ENCODE measurements at places on chromosomes 5 and 9.
A peak's percentile ranks its signal among the peaks of the same experiment; 100 is the strongest.

- peak; percentile 76 for DNase-seq
Measured at GRCh38 chr5:172713113-172713808, 57.7 kb downstream of the DUSP1 start.

GRCh38 chr5:134227259-134227658 lies 1.4 kb upstream of the PPP2CA start:
- DNase-seq, result no peak

GRCh38 chr5:96548905-96549304 lies 113.3 kb upstream of the CAST start:
- no peak for DNase-seq

- no peak for DNase-seq
Measured at GRCh38 chr9:30258094-30258493, 2126.3 kb upstream of the ACO1 start.

DNA sequence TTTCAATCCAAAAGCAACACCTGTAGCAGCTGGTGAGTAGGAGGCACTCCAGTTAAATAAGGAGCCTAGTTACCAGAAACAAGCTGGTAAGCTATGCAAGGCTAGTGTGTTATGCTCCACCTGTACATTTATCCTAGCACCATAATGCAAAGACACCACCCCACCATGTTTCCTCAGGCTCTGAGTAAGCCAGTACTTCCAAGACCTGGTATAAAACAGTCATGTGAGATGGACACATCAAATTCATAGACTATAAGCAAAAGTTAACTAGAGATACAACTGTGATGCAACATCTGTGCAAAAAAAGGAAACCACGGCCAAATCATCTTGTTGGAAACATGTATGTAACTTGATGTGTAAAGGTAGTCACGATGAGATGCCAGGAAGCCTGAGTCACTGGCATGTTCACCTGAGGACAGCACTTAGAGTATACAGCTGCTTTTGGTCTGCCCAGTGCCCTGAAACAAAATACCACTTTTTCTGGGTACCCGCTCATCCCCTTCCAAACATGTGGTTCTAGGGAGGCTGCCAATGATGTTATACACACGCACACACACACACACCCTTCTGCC lies 66.1 kb downstream of the CDK5RAP2 start:
- no peak for DNase-seq

GRCh38 chr5:35038891-35039290 lies 8.9 kb downstream of the AGXT2 start:
- DNase-seq, result no peak

DNA sequence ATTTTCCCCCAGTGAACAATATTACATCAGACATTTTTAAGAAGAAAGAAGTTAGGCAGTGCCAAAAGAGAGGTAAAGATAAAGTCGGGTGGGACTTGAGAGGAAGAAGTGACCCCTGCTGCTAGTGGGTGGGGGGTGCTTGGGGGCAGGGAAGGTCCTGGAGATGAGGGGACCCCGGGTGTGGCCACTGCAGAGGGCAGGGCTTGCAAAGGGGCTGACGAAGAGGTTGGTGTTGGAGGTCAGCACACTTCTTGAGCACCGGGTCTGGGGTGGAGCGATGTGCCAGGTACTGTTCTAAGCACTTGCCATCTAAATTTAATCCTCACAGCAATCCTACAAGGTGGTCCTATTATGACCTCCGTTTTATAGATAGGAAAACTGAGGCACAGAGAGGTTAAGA lies 62.0 kb downstream of the AMBP start:
- no peak for DNase-seq

- no peak for DNase-seq
Measured at GRCh38 chr9:132210472-132211145, 48.8 kb downstream of the NTNG2 start.

DNA sequence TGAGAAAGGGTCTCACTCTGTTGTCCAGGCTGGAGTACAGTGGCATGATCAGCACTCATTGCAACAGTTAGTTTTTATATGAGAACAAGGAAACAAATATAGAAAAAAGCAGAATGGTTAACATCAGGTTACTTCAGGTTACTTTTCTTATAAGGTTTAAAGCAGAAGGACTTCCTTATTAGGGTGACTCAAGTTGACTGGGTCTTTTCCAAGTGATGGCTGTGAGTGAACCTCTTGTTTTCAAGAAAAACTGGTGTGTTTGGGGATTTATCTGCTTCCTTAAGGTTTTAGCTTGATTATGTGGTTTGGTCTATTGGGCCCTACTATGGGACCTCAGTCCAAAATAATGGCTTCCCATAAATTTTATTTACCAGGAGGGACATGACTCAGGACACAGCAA lies 99.2 kb downstream of the ARRDC3 start:
- DNase-seq, result no peak

- no peak for DNase-seq
Measured at GRCh38 chr9:137721479-137721878, 102.7 kb downstream of the EHMT1 start.

DNA sequence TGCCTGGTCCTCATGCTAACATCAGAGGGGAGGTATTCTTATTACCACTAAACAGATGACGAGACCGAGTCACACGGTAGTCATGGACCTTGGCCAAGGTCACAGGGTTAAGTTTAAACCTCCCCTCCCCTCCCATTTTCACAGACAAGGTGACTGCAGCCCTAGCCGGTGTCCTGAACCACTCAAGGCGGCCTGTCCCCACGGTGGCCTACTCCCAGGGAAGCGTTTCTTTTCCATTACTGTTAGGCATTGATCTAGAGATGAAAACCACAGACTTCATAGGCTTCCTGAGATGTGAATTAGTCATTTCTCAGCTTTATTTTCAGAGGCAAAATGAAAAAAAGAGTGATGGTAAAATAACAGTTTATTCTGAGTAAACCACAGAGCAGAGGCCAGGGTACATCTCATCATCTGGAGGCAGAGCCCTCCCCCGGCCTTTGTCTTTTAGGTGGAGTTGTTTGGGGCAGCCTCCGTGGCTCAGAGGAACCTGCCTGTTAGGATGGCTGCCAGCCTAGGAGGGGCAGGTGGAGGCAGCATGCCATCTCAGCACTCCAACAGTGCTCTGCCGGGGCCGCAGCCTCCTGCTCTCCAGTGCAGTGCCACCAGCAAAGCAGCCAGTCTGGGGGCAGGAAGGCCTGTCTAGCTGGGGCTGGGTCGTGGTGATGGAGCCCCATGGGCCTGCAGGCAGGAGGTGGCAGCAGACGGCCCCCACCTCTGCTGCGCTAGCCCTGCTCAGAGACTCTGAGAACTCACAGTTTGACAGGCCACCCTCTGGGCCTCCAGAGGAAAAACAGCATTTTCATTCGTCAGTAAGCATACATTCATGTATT lies 71.2 kb downstream of the RAPGEF1 start:
- peak; percentile 80 for DNase-seq

GRCh38 chr5:122327110-122327509 lies 15.1 kb downstream of the SNCAIP start:
- no peak for DNase-seq

- DNase-seq, result no peak
Measured at GRCh38 chr5:111347021-111347420, 122.8 kb downstream of the CAMK4 start.

DNA sequence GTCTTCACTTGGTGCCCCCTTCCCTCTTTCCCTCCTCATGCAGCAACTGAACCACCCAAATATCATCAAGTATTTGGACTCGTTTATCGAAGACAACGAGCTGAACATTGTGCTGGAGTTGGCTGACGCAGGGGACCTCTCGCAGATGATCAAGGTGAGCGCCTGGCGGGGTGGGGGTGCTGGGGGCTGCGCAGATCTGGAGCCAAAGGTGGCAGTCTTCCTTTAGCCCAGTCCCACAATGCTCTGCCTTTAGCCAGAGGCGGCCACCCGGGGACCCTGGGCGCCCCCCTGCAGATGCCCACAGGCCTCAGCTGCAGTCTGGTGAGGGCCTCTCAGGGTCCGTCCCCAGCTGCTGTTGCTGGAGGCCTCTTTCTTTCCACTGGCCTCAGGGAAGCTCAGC lies 63.7 kb downstream of the NEK6 start:
- no peak for DNase-seq

DNA sequence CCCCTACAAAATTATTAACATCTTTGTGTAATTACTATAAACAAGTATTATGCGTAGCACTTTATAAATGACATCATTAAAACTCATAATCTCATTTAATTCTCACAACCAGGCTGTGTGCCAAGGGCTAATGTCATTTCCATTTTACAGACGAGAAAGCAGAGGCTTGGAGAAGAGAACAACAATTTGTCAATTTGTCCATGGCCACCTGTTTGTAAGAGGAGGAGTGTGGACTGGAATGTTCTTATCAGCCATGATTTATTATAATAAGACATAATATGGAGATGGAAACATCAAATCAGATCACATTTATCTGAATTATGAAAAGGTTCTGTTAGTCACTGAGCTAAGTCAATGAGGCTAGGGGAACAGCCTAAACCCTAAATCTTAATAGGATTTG lies 97.0 kb downstream of the DROSHA start:
- no peak for DNase-seq

DNA sequence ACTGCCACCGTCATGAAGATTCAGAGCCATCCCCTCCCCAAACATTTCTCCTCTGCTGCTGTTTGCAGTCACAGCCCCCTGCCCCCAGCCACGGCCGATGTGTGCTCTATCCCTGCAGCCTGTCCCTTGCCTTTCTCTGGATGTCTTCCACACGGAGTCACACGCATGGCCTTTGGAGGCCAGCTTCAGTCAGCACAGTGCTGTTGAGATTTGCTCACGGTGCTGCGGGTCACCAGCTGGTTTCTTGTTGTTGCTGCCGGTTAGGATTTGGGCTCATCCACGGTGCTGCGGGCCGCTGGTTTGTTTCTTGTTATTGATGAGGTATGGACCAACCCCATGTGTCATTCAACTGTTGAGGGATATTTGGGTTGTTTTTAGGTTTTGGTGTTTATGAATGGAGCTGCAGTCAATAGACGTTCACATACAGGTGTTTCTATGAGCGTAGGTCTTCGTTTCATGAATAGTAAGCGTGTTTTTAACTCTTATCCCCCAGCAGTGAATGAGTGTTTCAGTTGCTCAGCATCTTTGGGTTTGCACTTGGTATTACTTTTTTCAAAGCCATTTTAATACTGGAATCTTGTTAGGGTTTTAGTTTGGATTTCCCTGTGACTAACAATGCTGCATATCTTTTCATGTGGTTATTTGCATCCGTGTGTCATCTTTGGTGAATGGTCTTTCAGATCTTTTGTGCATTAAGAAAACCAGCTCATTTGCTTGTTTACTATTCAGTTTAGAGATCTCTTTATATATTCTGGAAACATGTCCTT lies 57.6 kb downstream of the AHRR start:
- no peak for DNase-seq

GRCh38 chr9:4106760-4107143 lies 193.1 kb downstream of the GLIS3 start:
- DNase-seq, result no peak

- DNase-seq, result no peak
Measured at GRCh38 chr5:143304836-143305475, 98.5 kb downstream of the NR3C1 start.

DNA sequence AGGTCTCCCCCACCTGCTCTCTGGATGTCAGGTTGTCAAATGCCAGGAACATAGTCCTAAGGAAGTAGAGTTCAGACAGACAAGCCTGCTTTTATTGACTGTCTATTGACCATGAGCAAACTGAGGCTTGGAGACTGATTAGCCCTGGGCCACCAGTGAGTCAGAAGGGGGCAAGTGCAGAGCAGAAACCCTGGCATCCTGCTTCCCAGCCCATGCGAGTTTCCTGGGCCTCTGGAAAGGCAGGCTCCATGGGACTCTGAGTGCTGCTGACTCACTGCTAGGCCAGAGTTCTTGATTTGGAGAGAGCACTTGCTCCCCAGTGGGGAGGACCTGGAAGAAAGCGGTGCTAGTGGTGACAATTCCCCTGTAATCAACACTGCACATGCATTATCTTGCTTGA lies 2.8 kb upstream of the HBEGF start:
- DNase-seq, result no peak

GRCh38 chr9:137439158-137439714 lies 1.9 kb downstream of the ENTPD8 start:
- no peak for DNase-seq

GRCh38 chr5:90017239-90017638 lies 392.3 kb downstream of the CETN3 start:
- no peak for DNase-seq

GRCh38 chr9:73348471-73348870 lies 196.8 kb downstream of the ANXA1 start:
- DNase-seq, result no peak

DNA sequence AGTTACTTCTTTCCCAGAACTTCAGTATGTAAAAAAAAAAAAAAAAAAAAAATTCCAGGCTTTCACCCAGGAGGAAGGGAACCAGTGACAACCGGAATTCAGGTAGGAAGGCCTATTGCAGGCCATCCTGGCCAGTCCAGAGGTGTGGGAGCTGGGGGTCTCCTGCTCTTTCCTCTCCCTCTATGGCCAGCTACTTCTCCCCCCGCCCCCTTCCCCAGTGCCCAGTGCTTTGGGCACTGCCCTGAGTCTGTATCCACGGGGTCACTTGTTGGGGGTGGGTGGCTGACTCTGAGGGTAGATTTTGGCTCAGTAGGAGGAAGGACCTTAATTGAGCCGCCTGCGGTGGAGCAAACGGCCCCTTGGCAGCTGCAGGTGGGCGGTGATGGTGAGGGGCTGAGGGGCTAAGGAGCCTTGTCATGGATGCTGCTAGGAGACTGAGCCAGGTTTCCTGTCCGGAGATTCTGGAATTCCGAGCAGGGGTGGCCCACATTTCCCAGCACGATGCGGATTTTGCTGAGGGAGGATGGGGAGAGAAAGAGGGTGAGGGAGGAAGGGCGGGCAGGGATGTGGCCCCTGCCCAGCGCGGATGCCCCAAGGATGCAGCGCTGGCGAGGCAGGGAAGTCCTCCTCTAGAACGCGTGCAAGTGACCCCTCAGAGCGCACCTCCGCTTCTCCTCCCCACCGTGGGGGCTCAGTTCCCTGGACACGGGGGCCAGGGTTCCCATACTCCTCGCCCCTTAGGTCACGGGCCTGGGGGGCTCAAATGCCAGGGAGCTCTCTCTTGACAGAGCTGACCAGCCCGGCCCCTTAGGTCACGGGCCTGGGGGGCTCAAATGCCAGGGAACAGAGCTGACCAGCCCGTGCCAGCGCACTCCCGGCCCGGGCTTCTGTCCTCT lies 1.2 kb upstream of the PHF2 start:
- DNase-seq, result no peak

GRCh38 chr9:133506653-133507038 lies 18.1 kb downstream of the MYMK start:
- no peak for DNase-seq

- DNase-seq, result no peak
Measured at GRCh38 chr5:153520952-153521351, 30.5 kb downstream of the GRIA1 start.

DNA sequence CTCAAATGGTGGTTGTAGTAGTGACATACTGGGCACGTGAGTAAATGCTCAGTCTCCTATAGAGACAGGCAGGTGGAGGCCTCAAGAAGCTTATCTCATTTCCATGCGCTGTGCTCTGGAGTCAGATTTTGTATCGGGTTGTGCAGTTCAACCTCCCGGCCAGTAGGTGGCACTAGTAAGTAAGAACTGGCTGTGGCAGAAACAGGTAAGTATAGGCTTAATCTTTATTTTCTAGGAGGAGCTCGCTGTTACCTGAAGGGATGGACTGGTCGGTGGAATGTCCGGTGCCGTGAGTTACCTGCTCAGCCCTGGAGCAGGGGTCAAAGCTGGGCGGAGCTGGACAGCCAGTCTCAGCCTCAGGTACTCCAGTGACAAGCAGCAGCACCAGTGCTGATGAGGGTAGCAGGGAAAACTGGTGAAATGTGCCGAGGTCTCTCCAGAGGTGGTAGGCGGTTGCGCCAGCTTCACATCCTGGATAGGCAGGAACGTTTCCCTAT lies 880.1 kb upstream of the SEMA6A start:
- peak; percentile 57 for DNase-seq
